ENCODE measurements at places on chromosomes 5 and 9.

DNA sequence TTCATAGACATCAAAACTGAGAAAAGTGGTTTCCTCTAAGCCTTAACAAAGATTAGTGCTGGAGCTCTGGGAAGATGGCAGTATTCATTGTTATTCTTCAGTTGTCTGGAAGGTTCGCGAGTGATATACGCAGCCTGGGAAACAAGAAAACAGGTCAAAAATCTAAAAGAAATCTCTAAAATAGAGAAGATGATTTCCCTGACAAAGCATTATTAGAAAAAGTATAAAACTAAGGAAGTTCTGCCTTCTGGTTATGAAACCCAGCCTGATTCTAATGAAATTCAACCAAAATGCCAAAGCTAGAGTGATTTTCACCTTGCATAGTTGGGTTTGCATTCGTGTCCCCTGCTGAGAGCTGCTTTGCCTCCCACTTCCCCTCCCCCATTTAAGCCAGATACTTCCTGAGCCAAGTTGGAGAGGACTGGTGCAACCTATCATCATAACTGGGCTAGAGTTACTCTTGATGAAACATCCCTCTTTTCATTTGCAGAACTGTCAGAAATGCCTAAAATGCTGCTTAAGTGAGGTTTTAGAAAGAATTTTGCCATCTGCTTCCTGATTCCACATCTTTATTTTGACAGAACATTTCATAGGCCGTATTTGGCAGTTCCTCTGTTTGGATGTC is 48.4 kb downstream of the NDFIP1 start:
- DNase-seq = no peak

DNA sequence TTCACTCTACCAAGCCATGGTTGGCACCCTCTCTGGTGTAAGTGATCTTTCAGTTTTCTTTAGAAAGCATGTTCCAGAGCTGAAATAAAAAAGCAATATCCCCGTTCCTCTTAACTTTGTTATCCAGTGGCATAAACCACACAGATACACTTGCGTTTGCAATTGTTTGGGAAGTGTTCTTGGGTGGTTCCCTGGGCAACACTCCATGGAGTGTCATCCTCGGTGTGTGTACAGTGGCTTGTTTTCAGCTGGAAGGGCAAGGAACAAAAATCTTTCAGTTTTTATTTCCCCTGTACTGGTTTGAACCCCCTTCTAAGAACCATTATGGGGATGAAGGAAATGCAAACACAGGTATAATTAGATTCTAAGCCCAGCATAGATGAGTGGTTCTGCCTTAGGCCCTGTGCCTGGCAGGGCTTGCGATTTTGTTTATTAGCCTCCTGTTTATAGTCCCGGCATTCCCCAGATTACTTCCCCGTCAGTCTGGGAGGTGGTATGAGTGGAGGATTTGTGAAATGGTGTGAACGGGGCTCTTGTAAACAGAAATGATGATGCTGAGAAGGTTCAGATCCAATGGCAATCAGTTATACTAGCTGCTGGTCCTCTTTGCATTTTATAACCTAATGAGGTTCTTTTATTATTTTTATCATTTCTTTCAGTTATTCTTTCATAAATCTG is 76.0 kb upstream of the CD180 start:
- no peak for DNase-seq

- DNase-seq = no peak
Observed at GRCh38 chr5:163544836-163545235, 39.4 kb downstream of the MAT2B start.

- DNase-seq = no peak
Observed at GRCh38 chr9:27482709-27483108, 41.4 kb upstream of the IFNK start.

DNA sequence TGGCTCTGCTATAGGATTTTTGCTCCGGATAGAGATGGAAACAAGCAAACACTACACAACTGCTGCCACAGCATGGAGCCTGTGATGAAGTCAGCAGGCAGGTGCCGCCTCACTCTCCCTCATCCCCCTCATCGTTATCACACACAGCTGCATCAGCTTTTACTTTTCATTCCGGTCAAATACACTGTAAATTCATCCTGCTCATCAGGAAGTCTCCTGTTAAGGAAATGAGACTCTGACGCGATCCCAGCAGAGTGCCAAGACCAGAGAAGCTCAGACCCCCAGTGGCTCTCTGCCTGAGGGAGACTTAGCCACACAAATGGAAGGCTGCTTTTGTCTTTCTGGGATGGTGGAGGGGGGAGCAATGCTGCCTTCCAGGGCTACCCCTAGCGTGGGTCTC is 270.2 kb downstream of the ELAVL2 start:
- no peak for DNase-seq

Data from AML-193 (cell line).